Panc1 (cell line): ENCODE measurements at places on chromosomes 12 and 14. TPM values are rescaled to one million over a fixed set of nuclear protein-coding genes. Genes with fewer than 3 reads are reported as not detected.
A peak's percentile ranks its signal among the peaks of the same experiment; 100 is the strongest.

TAS2R30 gene
- 0.74 TPM for total RNA-seq

PPFIBP1 gene
- total RNA-seq: 88.6 TPM

KCNH3 gene
- 0.64 TPM for total RNA-seq

DNA sequence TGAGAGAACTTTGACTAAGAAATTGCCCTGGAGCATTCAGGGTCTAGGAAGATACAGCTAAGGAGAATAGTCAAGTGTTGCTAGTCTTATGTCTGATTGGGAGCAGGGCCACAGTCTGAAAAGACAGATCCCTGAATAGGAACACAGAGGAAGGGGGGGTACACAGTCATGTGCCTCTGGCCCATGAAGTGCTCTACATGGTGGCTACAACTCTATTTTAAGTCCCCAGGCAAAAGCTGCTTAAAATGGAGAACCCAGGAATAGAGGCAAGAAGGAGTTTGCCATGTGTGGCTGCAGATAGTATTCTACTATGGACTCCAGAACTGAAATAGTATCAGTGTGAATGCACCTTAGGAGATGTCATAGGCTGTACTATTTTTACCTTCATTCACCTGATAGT lies 118.0 kb upstream of the NPAS3 start:
- no peak for DNase-seq

DNA sequence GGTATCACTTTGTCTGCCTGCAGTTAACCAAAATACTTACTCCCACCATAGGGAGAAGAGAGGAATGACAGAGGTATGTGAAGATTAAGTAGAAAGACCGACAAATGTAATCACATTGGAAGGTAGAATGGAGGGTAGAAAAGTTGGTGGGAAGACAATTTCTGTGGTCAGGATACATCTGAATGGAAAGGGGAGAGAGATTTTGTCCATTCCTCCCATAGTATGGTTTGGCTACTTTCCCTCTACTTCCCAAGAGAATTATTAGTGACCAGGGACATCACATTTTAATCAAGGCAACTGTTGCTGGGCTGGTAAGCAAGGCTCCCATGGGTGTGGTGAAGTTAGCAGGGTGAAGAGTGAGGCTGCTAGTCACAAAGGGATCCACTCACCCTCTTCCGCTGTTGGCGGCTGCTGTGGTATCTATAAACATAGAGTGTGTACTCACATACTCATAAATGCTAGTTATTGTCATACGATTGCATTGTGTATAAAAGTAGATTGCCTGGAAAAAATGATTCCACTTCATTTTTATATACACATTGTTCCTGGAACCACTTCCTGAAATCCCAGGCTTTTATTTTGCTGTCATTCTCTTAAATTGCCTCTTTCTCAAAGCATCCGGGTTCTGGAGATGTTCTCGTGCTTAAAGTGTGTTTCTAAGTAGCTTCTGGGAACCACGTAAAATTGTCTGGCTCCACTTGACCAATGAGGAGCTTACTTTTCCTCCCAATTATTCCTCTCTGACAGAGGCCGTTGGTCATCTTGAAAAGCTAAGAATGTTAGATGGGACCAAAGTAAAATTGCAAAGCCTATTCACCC lies 413.1 kb downstream of the ZFP36L1 start:
- DNase-seq: no peak

DNA sequence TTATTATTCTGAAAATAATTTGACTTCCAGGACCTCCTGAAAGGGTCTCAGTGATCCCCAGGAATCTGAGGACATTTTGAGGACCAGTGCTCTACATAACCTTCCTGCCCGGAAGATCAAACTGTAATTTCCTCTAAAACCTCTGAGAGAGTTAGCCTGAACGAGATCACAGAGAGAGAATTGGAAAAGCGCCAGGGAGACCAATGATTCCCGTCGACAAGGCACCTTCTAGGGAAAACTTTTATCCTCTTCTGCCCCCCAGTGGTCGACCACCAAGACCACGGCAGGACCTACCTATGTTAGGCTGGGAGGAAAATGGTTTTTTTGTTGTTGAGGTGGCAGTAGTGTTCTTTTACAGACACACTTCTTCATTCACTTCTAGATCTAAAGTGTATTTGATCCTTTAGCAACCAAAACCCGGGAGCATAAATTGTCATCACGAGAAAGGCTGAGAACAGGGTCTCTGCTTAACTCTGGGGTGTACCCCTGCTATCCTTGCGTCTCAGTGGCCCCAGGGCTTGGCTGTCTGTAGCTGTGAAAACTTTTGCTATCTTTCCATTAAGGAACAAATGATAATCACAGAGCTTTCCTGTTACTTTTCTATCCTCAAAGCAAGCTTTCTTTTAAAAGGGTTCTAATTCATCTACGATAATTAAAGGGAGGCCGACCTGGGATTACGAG lies 62.9 kb upstream of the NID2 start:
- DNase-seq: peak; percentile 55
